IPS DF 6.9 (cell line): ENCODE measurements at places on chromosomes 3 and 15.

- DNase-seq: no peak
Observed at GRCh38 chr15:69659454-69660050, 206.9 kb downstream of the RPLP1 start.

GRCh38 chr15:35060591-35060990, 24.5 kb downstream of the NANOGP8 start:
- DNase-seq: no peak

DNA sequence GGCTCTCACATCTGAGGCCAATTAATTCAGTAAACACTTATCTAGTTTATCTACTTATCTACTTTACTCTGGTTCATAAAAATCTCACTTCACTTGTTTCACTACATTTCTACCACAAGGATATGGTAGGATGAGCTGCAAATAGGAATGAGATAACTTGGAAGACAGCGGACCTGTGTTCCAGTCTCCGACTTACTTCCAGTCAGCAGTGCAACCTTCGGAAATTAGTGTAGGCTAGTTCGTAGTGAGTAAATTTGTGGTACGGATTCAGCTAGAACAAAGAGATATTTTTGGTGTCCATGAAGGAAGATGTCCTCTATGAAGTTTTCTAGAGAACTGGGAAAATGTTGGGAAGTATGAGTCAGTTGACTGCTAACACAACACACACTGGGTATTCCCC, 66.3 kb downstream of the TPRG1 start:
- DNase-seq: no peak

DNA sequence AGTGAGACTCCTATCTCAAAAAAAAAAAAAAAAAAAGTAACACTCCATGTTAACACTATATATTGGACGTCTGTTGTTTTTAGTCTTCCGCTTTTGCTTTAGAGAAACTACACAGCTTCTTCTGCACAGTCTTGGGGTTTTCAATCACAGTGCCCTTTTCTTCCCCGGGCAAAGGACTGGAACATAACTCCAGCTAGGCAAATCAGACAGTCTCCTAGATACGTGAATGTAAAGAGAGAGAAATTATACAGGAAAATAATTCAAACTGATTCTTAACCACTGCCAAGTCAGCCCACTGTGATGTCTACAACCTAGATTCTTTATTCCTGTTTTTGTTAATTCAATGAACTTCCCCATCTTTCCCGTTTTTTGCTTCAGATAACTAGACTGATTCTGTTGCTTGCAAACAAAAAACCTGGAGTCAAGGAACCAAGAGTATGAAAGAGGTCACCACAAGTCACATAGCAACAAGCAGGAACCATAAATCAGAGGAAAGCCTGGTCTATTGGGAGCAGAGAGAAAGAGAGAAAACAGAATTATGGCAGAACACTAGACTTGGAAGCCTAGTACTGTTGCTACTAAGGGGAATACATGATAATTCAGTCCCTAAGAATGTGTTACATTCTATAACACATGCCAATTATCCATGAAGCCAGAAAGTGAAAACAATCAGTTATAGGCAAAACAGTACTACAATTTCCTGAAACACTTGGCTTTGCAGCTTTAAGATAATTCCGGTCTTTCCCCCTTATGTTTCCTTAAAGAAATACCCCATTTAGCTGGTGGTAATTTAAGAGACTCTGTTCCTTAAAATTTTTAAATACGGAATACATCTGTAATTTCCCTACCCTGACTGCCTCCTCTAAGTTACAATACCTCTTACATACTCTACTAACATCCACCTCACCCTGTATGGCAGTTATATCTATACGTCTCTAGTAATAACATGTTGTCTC, 63.1 kb downstream of the TBL1XR1 start:
- DNase-seq: no peak

- no peak for DNase-seq
Observed at GRCh38 chr3:42515391-42515916, 13.0 kb downstream of the VIPR1 start.

DNA sequence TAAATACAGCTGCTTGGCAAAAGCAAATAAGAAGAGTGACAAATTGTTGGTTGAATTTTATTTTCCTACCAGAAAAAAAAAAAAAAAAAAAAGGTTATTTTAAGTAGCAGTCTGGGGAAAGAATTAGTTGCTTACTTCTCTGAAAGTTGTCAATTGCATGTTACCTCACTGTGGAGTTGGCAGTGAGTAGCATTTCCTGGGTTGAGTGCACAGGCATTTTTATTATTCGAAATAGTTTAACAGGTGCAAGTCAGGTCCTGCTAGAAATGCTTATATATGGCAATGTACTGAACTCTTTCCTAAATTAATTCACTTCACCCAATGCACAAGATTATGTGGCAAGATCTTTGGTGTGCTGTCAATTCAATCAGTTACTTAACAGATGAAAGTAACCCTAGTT, 680.6 kb downstream of the EPHA3 start:
- no peak for DNase-seq

DNA sequence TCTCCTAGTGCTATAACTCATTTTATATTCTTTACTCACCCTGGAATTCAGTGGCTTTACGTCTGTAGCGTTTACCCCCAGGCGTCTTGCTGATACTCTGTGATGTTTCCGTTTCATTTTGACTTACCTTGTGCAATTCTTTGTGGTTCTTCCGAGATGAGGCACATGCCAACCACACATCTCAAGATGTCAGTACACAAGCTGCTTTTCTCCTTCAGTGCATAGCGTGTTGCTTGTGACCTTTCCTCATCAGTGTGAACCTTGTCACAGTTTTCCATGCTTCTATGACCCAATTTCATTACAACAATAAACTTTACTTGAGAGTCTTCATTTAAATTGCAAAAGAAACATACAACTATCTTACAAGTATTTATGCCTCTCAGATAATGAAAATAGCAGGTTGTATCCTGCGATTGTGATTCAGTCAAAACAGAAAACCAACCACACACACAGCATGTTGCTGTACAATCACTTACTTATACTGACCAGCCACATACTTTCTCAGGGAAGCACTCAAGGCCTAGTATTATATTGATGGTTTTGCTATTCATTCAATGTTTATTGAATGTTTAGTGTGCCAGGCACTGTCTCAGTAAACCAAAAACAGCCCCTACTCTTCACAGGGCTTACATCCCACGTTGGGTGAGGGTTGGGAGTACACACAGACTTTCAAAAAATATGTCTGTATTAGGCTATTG, 4.6 kb upstream of the TBL1XR1 start:
- DNase-seq: no peak

DNA sequence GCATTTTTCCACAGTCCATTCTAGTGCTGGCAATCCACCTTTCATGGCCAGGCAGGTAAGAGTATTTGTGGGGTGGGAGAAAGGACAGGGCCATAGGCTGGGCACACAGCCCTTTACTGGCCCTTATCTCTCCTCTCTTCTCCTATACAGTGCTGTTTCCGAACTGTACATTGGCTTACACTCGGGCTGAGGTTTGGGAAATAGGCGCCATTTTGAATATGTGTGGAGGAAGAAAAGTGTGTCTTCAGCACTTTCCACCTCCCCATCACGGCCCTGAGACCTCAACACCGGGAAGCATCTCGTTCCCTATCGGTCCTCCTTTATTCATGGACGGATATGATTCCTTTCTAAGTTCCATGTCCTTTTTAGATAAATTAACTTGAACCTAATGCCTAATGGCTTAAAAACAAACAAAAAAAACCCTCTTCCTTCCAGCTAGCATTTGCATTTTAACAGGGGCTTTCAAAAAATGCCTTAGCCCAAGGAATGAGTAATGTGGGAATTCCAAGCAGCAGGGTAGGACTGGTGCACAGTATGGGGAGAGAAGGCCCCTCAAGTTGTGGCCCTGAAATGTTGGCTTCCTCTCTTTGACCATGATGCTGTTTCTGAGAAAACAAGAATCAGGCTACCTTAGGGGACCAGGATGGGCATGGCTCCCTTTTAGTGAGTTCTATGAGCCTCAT, 24.5 kb downstream of the CD86 start:
- DNase-seq: no peak

DNA sequence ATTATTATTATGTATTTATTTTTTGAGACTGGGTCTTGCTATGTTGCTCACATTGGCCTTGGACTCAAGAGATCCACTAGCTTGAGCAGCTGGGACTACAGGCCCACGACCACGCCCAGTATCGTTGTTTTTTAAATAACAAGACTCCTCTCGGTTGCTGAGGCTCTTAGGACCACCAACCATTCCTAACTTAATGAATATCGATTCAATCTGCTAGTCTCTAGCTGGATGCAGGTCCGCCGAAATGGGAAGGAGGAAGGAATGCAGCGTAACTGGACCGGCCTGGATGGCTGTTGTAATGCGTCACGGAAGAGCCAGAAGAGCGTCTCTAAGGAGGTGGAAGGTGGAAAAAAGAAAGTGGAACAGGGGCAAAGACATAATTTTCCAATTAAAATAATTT, 1.7 kb downstream of the ANXA2 start:
- DNase-seq: no peak

DNA sequence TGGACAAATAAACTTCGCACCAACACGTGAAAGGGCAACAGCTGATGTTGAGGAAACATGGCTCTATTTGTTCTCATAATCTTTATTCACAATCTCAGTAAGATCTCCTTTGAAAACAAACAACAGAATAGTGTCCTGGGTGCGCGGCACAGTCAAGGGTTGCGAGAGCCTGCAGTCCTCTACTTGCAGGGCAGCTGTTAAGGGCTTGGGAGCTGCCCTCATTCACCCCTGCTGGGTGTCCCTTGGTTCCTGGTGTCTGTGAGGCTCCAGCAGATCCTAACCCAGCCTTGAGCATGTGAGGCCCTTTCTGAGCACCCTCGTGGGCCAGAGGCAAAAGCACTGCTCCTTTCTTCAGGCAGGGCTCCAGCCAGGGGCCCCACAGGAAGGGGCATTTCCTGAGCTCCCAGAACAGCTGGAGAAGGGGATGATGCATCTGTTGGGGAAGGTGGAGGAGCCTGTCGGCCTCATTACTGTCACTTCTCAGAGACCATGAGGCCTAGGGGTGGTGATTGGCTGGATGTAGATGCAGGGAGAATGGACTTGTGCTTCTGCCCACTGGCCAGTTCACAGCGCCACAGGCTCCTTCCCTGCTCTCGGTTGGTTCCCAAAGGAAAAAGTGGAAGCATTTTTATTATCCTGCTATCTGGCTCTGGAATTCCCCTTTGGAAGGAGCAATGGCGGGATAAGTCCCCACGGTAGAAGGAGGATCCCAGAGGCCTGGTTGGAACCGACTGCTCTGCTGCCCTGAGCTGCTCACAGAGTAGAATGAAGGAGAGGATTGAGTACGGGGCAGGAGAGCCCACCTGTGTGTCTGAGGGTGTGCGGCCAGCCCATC, 51.9 kb upstream of the KLF13 start:
- DNase-seq: no peak

DNA sequence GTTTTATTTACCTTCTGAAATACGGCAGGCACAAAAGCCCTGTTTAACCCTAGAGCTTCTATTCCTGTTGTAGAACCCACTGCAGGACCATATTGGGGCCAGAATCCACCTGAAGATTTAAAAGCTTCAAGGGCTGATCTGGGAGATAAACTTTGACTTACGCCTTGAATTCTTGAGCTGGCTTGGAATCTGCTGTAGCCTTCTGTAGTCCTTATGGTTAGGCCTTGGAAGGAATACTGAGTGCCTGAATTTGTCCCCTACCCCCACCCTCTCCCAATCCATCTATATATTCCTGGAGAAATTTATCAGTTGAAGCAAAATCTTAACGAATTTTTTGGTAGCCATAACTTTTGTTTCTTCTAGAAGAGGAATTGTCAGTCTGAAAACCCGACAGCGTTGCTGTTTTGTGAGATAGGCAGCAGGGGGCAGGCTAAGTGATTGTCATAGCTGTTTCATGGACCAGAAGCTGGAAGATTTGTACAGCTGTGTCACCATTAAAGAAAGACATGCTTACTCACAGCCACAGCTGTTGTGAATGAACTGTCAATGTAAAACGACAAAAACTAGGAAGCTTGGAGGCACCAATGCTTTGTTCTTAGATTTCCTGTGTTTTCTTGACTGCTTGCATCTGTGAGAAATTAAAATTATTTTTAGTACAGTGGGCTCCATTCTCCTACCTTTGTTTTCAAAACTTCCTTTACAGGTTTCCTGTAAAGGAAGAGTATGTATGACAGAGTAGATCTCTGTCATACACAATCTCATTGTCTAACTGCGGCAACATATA, 12.8 kb downstream of the LXN start:
- DNase-seq: no peak

DNA sequence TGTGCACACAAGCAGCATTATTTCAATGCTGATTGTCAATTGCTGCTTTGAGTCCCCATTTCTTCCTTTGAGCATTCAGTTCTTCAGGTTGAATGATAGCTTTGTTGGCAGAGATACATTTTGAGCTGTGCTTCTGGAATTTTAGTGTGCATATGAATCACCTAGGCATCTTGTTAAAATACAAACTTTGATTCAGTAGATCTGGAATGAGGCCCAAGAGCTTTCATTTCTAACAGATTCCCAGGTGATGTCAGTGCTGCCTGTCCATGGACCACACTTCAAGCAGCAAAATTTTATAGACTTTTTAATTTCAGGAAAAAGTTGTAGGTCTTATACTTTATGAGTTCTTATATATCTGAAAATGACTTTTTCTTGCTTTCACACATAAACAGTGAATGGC, 131.1 kb downstream of the ADAMTSL3 start:
- no peak for DNase-seq

DNA sequence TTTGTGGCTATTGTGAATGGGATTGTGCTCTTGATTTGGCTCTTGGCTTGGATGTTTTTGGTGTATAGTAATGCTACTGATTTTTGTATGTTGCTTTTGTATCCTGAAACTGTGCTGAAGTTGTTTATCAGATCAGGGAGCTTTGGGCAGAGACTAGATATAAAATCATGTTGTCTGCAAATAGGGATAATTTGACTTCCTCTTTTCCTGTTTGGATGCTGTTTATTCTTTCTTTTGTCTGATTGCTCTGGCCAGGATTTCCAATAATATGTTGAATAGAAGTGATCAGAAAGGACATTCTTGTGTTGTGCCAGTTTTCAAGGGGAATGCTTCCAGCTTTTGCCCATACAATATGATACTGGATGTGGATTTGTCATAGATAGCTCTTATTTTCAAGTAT, 66.1 kb downstream of the CHCHD6 start:
- no peak for DNase-seq

DNA sequence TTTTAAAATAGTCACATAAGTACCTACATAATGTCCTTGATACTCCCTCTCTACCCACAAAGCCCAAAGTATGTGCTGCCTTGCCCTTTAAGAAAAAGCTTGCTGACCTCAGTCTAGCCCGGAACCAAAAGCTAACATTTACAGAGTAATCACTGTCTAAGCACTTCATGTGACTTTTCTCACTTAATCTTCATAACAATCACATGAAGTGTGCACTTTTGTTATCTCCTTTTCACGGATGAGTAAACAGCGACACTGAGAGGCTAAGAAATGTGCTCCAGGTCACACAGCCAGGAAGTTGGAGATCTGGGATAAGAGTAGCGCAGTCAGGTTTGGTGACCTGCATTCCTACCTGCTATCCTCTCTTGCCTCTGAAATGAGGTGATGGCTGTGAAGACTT, 194.0 kb downstream of the ITPR1 start:
- DNase-seq: no peak

DNA sequence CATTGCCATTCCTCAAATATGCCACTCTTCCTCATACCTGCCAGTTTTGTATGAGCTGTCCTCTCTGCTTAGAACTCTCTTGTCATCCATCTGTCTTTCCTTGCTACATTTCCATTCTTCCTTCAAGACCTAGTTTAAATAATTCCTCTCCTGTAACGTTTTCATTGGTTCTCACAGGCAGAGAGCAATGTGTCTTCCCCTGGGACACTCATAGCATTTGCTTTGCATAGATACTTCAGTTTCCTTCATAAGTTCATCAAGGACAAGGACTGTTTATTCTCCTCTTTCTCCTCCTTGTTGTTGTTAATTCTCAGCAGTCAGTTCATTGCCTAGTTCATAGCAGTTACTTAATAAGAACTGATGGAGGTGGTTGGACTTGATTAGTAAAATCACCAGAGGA, 10.5 kb downstream of the NR2C2 start:
- no peak for DNase-seq

GRCh38 chr3:64459711-64460110, 228.1 kb downstream of the ADAMTS9 start:
- no peak for DNase-seq
